ENCODE measurements at places on chromosomes 5 and 9. TPM values are rescaled to one million over a fixed set of nuclear protein-coding genes. Genes with fewer than 3 reads are reported as not detected.

- no peaks in the 10 kb centered on the region for H3K36me3 ChIP-seq
- no peak for DNase-seq
- H3K4me1 ChIP-seq = no peaks in the 10 kb centered on the region
Observed at GRCh38 chr9:6779417-6780241, 21.9 kb downstream of the KDM4C start.

DNA sequence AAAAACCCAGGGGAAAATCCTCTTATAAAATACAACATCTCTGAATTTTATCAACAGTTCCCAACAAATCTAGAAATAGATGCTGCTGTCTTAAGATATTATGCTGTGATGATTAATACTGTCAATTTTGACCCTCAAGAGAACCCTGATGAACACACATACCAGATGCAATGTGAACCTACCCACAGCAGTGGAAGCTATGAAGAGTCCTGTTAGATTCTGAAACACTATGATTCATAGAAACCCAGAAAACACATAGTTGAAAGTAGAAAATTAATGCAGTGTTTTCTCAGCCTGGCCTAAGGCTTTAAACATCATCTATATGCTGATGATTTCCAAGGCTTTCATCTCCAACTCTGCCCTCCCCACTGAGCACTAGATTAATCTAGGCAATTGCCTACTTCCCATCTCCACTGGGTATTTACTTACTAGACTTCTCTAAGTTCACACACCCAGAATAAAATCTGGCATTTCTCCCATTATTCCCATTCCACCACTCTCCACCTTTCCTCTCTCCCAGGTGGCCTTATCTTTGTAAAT is 296.2 kb downstream of the CTNND2 start:
- no peak overlapping the region for H3K4me3 ChIP-seq
- H3K27me3 ChIP-seq = no peaks in the 10 kb centered on the region
- H3K4me1 ChIP-seq = no peaks in the 10 kb centered on the region
- H3K36me3 ChIP-seq = no peaks in the 10 kb centered on the region

DNA sequence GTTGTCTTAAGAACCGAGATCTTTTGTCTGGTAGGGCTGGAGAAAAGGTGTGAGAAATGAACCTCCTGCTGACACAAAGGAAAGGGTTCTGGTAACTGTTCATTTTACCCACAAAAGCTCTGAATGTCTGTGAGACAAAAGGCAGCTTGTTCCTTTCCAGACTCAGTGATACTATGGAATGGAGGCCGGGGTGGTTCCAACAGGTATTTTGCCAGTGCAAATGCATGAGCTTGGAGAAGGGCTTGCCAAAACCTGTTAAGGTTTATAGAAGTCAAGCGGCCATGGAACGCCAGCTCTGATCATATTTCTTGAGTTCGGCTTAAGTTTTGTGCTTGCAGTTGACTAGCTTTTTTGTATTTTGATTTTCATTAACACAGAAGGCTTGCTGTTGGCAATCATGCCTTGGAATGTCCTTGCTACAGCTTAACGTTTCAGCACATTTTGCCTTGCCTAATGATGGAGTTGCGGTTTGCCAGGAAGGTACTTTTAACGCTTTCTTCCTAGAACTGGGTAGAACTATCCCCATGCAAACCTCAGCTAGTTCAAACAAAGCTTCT is 328.6 kb downstream of the PIK3R1 start:
- no peaks in the 10 kb centered on the region for H3K36me3 ChIP-seq
- no peak overlapping the region for H3K4me3 ChIP-seq
- no peak overlapping the region for H3K27ac ChIP-seq
- no peaks in the 10 kb centered on the region for H3K27me3 ChIP-seq

GRCh38 chr5:143582869-143583268 is 179.4 kb upstream of the NR3C1 start:
- no peaks in the 10 kb centered on the region for H3K36me3 ChIP-seq
- H3K4me3 ChIP-seq = no peak overlapping the region
- DNase-seq = peak; percentile 50
- H3K27ac ChIP-seq = no peak overlapping the region

- DNase-seq = no peak
- no peak overlapping the region for H3K4me3 ChIP-seq
- no peaks in the 10 kb centered on the region for H3K4me1 ChIP-seq
- H3K27me3 ChIP-seq = no peaks in the 10 kb centered on the region
- no peaks in the 10 kb centered on the region for H3K36me3 ChIP-seq
- H3K27ac ChIP-seq = no peak overlapping the region
Observed at GRCh38 chr5:175047048-175047447, 322.7 kb downstream of the MSX2 start.

DNA sequence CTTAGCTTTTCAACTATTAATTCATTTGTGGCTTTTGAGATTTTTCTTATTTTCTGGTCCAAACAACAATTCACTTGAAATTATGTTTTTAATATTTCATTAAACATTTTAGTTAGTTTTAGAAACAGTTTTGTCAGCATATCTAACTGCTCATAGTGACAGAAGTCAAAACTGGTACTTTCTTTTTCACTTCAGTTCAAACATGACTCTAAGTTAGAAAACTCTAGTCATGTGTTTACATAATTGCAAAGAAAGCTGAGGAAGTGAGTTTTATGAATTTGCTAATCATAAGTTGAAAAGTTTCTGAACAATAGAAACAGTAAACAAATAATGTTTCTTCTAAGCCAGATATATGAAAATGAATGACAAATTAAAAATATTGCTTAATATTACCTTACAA is 1931.0 kb downstream of the EFNA5 start:
- no peaks in the 10 kb centered on the region for H3K4me1 ChIP-seq
- H3K27ac ChIP-seq = no peak overlapping the region
- H3K4me3 ChIP-seq = no peak overlapping the region
- H3K27me3 ChIP-seq = no peaks in the 10 kb centered on the region

DNA sequence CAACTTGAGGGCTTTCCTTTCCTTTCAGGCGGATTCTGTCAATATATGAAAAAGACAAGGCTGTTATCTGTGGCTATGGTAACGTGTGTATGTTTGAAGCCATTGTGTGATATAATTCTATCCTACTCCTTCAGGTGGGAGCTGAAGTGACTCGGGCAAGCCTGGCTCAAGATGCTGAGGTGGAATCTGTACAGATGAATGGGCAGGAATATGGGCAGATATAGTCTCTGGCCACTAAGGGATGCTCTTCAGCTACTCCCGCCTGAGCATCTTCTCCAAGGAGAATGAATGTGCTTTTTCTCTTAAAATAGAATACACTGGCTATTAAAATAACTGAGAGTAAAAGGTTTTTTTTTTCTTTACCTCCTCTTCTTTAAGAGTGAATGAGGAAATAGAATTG is 244.8 kb downstream of the ADGRV1 start:
- H3K4me3 ChIP-seq = no peak overlapping the region
- no peak for DNase-seq
- H3K36me3 ChIP-seq = no peaks in the 10 kb centered on the region
- no peaks in the 10 kb centered on the region for H3K4me1 ChIP-seq
- H3K27ac ChIP-seq = no peak overlapping the region

DNA sequence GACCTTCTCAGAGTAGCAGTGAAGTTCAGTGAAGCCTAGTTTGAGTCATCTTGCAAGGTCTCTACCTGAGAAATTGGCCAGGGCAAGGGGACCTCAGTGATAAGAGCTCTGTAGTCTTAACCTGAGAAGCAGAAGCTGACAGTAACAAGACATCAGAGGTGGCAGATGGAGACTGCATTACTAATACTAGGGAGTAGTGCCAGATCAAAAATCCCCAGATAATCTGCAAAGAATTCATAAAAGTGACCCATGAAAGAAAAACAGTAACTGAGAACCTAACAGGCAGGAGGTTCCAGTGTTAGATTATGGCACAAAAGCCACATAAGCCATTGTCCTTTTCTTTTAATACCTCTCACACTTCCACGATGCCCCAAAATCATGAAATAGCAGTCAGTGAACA is 175.5 kb downstream of the MUSK start:
- H3K4me1 ChIP-seq = no peaks in the 10 kb centered on the region
- H3K4me3 ChIP-seq = no peak overlapping the region
- no peak overlapping the region for H3K27ac ChIP-seq
- no peaks in the 10 kb centered on the region for H3K27me3 ChIP-seq

- peaks cover 25% of the 10 kb centered on the region for H3K4me1 ChIP-seq
- no peaks in the 10 kb centered on the region for H3K36me3 ChIP-seq
- no peak overlapping the region for H3K4me3 ChIP-seq
- H3K27ac ChIP-seq = no peak overlapping the region
- peaks cover 20% of the 10 kb centered on the region for H3K27me3 ChIP-seq
- no peak for DNase-seq
Observed at GRCh38 chr9:83535736-83536135, 2.5 kb downstream of the FRMD3 start.

Gene RUFY1
- 20.4 TPM for polyA plus RNA-seq

Gene DBH
- not detected for polyA plus RNA-seq

Gene INSL4
- polyA plus RNA-seq = not detected

Gene OLFML2A
- 0.25 TPM for polyA plus RNA-seq
